ENCODE measurements at places on chromosomes 2 and 18. TPM values are rescaled to one million over a fixed set of nuclear protein-coding genes. Genes with fewer than 3 reads are reported as not detected.

ATP8B1 gene
- 83.7 TPM for total RNA-seq

HNRNPLL gene
- 49.8 TPM for total RNA-seq

SAG gene
- total RNA-seq = not detected

EPAS1 gene
- total RNA-seq = 71.1 TPM

AKAIN1 gene
- total RNA-seq = not detected

SNED1 gene
- total RNA-seq = 52.9 TPM

PCARE gene
- not detected for total RNA-seq

MC4R gene
- total RNA-seq = not detected

LBH gene
- 336 TPM for total RNA-seq

ERMN gene
- total RNA-seq = not detected

POLE4 gene
- 24.4 TPM for total RNA-seq

PAX8 gene
- total RNA-seq = 1.5 TPM

KYNU gene
- total RNA-seq = 1.2 TPM

UGT1A1 gene
- total RNA-seq = not detected

SIX3 gene
- not detected for total RNA-seq

CCDC74B gene
- 4.8 TPM for total RNA-seq

LOXHD1 gene
- not detected for total RNA-seq

ANKRD30BL gene
- not detected for total RNA-seq

SDC1 gene
- 57.6 TPM for total RNA-seq

RSAD2 gene
- 0.50 TPM for total RNA-seq

TPO gene
- not detected for total RNA-seq

TMSB10 gene
- total RNA-seq = 8,605 TPM

GRB14 gene
- total RNA-seq = 0.29 TPM

UGT1A3 gene
- not detected for total RNA-seq

SP140L gene
- 9.6 TPM for total RNA-seq

GKN2 gene
- not detected for total RNA-seq

DTNB gene
- 6.3 TPM for total RNA-seq

HNMT gene
- 20.8 TPM for total RNA-seq

SKOR2 gene
- not detected for total RNA-seq

GNAL gene
- total RNA-seq = 0.15 TPM

CNTNAP5 gene
- not detected for total RNA-seq

CNDP2 gene
- 83.2 TPM for total RNA-seq

GBX2 gene
- total RNA-seq = not detected

PSMA8 gene
- not detected for total RNA-seq

PPP1R1C gene
- total RNA-seq = 2.2 TPM

ANKRD62 gene
- total RNA-seq = not detected

TTR gene
- total RNA-seq = not detected

FBXO48 gene
- total RNA-seq = 0.29 TPM

PKDCC gene
- total RNA-seq = 129 TPM

AFF3 gene
- 0.66 TPM for total RNA-seq

GALR1 gene
- not detected for total RNA-seq

AGXT gene
- not detected for total RNA-seq

SESTD1 gene
- total RNA-seq = 27.8 TPM

WDR12 gene
- 22.3 TPM for total RNA-seq

SMAD2 gene
- 78.4 TPM for total RNA-seq

SPC25 gene
- total RNA-seq = not detected

DPP10 gene
- total RNA-seq = not detected

IL1F10 gene
- not detected for total RNA-seq

KIF5C gene
- 0.58 TPM for total RNA-seq

FAM110C gene
- total RNA-seq = not detected

RPL37A gene
- 1,333 TPM for total RNA-seq

CSRNP3 gene
- total RNA-seq = 3.0 TPM

STPG4 gene
- 0.17 TPM for total RNA-seq

ZSWIM2 gene
- not detected for total RNA-seq

NDUFAF7 gene
- total RNA-seq = 12.9 TPM

PLB1 gene
- total RNA-seq = 2.0 TPM

EVA1A gene
- 32.1 TPM for total RNA-seq
